ENCODE measurements at places on chromosomes 6 and 20. TPM values are rescaled to one million over a fixed set of nuclear protein-coding genes. Genes with fewer than 3 reads are reported as not detected.

GABRR1 gene
- total RNA-seq, result not detected

OLIG3 gene
- total RNA-seq, result not detected

- no peaks in the 10 kb centered on the region for H3K36me3 ChIP-seq
- H3K27ac ChIP-seq, result no peak overlapping the region
- DNase-seq, result no peak
Measured at GRCh38 chr20:47438464-47439381, 63.0 kb upstream of the NCOA3 start.

NNAT gene
- not detected for total RNA-seq

DNA sequence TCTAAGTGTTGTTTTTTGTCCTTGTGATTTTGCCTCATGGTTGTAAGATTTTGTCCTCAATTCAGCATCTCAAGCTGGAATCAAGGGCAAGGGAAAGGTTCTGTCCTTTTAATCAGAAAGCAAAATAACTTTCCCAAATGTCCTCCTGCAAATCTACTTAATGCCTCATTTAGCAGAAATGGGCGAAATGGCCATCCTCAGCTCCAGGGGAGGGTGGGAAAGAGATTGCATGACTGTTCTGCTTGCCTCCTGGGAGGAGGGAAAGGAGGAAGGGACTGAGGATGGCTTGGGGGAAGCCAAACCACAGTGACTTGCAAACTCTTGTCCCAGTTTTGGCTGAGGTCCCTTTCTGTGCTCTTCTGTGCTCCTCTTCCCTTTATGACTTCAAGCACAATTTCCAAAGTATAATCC lies 43.4 kb downstream of the TNFAIP3 start:
- peaks cover 25% of the 10 kb centered on the region for H3K4me1 ChIP-seq
- H3K27me3 ChIP-seq, result no peaks in the 10 kb centered on the region
- no peak overlapping the region for H3K4me3 ChIP-seq

GRCh38 chr6:168264593-168265335 lies 54.8 kb downstream of the DACT2 start:
- no peak overlapping the region for H3K27ac ChIP-seq
- no peaks in the 10 kb centered on the region for H3K27me3 ChIP-seq
- H3K36me3 ChIP-seq, result no peaks in the 10 kb centered on the region

DNA sequence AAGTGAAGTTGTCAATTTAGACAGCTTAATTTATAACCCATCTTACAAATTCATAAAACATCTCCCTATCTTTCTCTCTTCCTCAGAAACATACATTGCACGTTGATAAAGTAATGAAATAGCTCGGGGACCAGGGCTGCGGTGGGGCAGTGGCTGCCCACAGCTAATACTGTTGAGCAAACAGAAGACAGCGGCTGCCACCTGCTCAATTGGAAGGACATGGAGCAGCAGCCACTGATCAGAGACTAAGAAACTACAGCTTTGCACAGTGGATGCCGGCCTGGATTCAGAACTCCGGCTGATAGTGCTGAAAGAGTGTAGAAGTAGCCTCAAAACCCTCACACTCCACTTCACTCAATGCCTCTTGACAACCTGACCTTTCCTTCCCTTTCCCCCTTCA lies 157.9 kb upstream of the PDE10A start:
- H3K36me3 ChIP-seq, result no peaks in the 10 kb centered on the region
- no peak overlapping the region for H3K4me3 ChIP-seq
- no peaks in the 10 kb centered on the region for H3K27me3 ChIP-seq

FLRT3 gene
- total RNA-seq, result not detected

Measured in CD4-positive, CD25-positive, alpha-beta regulatory T cell (primary cell).